ENCODE measurements at places on chromosomes 1 and 21. TPM values are rescaled to one million over a fixed set of nuclear protein-coding genes. Genes with fewer than 3 reads are reported as not detected.

FAAH gene
- total RNA-seq = 12.8 TPM

SEMA4A gene
- 1.4 TPM for total RNA-seq

CD2 gene
- not detected for total RNA-seq

KIF21B gene
- total RNA-seq = 12.0 TPM

DNA sequence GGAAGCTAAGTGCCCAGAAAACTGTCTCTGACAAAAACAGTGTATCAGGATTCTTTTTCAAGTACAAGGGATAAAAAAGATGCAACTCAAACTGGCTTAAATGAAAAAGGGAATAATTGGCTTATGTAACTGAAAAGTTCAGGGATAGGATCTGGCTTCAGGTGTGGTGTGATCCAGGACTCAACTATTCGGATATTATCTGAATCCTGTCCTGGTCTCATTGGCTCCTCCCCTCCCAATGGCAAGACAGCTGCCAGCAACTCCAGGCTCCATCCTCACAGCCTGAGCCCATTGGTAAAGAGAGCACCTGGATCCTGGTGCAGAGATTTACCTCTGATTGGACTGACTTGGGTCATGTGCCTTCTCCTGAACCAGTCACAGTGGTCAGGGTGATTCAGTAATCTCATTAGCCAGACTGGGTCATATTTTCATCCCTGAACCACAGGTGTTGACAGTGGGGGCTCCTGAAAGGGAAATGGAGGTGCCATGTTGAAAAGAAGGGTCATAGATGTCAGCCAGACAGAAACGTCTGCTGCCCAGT lies 205.4 kb upstream of the TMEM51 start:
- no peak for DNase-seq

Data from epithelial cell of proximal tubule (primary cell).